EH (cell line): ENCODE measurements at places on chromosomes 5 and 9.

DNA sequence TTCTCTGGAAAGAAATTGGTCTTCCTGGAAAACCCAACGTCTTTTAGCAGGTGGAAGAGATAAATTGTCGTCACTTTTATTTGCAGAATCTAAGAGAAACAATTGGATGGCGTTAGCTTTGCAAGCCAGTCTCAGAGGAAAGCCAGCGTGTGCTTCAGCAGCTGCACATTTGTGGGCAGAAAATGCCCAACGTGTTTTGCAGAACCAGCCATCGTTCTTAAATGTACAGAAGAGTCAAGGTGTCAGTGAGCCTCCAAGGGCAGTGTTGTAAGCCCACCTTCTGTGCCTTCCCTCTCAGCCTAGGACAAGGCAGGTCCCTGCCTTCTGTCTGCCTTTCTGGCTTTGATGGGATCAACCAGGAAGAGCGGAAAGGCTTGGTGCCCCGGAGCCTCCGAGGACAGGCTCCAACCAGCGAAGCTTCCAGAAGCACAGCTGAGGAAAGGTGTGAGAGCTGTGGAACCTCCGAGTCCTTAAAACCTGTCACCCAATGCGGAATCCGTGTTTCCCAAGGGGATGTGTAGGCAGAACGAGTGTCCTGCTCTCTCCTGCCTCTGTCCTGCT, 116.0 kb upstream of the IRX2 start:
- no peak for DNase-seq

- DNase-seq = no peak
These were observed 1.1 kb downstream of the TGFBR1 start for GRCh38 chr9:99106044-99106375.

DNA sequence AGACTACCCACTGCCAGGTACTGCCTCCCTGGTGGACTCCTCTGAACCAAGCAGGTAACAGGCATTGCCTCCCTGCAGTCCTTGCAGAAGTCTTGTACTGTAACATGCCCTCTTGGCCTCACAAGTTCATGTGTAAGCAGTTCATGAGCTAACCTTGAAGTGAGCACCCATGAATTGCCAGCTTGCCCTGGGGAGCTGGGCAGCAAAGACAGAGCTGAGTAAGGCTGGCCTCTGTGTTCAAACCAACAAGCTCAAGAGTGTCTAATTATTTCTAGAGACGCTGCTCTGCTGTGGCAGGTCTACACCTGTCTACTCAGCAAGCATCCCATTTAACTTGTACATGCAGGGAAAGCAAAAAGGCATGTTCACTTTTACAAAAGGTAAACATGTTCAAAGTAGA, 113.5 kb downstream of the FEM1C start:
- DNase-seq = no peak

GRCh38 chr5:161697001-161697400, 11.5 kb downstream of the GABRA6 start:
- no peak for DNase-seq

GRCh38 chr5:54009357-54009756, 301.0 kb downstream of the ARL15 start:
- DNase-seq = no peak
